ENCODE measurements at places on chromosomes 11 and 22.

GRCh38 chr22:47146391-47146790, 383.9 kb downstream of the TBC1D22A start:
- no peak for DNase-seq

GRCh38 chr22:35605851-35606481, 11.2 kb downstream of the MB start:
- DNase-seq: no peak

DNA sequence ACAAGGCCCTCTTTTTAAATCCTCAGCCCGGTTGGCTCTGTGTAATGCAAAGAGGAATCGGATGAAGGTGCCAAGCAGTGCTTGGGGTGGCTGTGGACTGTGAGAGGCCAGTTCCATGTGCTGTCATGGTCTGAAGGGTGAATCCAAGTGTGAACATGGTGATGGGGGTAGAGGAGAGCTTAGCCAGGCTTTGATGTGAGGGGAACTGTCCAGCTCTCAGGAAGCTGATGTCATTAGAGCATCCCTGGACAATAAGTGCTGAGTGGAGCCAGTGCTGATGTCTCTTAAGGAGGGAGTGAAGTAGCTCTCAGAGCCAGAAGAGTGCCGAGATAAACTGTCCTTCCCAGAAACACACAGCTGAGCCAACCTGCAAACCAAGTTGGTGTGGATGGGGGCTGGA, 53.6 kb downstream of the NAV2 start:
- DNase-seq: no peak

- DNase-seq: no peak
Observed at GRCh38 chr11:3165152-3165705, at the start of gene OSBPL5. TSS of gene OSBPL5 (minus strand) at chr11:3165310. CDS start at chr11:3129148, 36,162 bp downstream.

GRCh38 chr22:17492247-17492646, 71.1 kb upstream of the SLC25A18 start:
- DNase-seq: no peak
